Amniotic stem cell (primary cell): ENCODE measurements at places on chromosomes 2 and 18.

DNA sequence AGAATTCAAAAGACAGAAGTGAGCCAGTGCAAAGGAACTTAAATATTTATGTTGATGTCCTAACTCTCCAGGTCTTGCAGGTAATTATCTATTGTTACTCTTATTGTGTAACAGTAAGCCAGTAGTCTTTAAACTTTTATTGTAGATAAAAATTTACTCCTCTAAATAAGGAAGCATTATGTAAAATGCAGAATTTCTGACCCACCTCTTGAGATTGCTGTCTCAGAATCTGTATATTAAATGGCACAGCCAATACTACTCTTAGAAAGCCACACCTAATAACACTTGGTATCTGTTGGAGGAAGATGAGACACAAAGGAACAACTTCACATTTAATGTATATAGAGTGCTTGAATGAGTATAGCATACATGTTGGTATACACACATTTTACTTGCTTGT lies 613.5 kb upstream of the ZNF804A start:
- DNase-seq, result no peak

- DNase-seq, result no peak
Measured at GRCh38 chr18:1708006-1708405, 803.3 kb downstream of the ADCYAP1 start.

- DNase-seq, result no peak
Measured at GRCh38 chr2:10439185-10439879, 8.8 kb downstream of the ODC1 start.

GRCh38 chr2:18159896-18160295 lies 281.4 kb downstream of the KCNS3 start:
- DNase-seq, result no peak

GRCh38 chr2:85446296-85447221 lies 28.0 kb downstream of the SH2D6 start:
- no peak for DNase-seq

- no peak for DNase-seq
Measured at GRCh38 chr2:197205585-197206215, 104.9 kb downstream of the ANKRD44 start.

DNA sequence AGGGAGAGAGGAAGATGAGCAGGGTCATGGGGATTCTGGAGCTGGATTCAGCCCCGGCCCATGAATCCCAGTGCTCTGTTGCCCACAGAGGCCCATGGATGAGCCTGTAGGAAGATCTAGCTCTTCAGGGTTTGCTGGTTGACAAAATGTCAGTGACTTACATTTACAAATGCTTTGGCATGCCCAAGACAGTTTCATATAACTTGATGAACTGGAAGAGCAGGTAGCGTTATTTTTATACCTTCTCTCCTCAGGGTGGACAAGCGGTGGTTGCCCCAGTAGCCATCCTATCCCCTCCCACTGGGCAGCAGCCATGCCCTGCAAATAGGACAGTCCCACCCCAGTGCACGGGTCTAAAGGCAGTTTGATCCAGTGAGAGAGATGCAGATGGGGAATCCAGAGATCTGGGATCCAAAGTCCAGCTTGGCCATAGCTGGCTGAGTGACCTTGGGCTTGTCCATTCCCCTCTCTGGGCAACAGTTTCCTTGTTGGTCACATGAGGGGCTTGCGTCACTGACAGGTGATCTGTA lies 21.5 kb upstream of the KCNK3 start:
- DNase-seq, result no peak
